Skeletal muscle cell (primary cell): ENCODE measurements at places on chromosomes 3 and 15.

DNA sequence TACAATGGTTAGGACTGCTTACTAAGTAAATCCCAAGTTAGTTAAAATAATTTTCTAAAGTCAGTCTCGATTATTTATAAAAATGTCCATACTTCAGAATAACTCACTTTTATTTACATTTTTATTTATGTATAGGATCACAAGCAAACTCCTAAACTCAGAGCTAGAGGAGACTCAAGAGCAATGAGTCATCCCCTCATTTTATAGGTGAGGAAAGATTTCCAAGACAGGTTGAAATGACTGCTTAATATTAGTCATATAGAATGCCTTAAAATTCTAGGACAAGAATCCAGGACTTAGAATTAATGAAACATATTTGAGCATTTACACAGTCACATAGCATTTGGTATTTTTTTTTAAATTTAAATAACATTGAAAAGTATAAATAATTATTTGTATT lies 983.8 kb downstream of the SI start:
- DNase-seq: no peak

- DNase-seq: no peak
Measured at GRCh38 chr15:85406916-85407315, 26.5 kb downstream of the AKAP13 start.

DNA sequence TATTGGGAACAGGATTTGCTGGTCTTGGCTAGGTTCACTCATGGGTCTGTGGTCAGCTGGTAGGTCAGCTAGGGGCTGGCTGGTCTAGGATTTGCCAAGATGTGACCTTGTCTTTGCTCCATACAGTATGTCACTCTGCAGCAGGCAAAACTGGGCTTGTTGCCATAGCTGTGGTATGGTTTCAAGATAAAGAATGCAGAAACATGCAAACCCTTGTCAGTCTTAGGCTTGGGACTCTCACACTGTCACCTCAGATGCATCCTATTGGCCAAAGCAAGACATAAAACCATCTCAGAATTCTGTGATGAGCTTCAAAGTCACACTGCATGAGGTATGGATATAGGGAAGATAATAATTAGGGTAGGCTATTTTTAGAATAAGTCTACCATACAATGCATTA lies 66.6 kb upstream of the TBC1D5 start:
- DNase-seq: no peak

DNA sequence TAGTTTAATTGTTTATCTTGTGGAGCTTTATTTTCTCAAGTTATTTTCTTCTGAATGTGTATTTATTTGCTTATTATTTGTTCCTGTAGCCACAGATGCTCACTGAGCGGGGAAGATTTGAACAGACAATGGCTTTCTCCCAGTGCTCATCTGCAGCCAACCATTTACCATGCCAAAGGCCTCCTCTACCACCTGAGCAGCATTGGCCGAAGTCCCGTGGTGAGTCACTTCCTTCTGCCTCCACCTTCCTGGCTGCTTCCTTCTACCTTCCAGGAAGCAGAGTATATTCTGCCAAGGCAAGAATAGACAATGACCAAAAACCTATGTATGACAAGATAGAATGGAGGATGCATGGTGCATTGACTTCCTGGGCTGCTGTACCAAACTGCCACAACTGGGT lies 443.1 kb downstream of the AGBL1 start:
- no peak for DNase-seq
